ENCODE measurements at places on chromosomes 1 and 21. TPM values are rescaled to one million over a fixed set of nuclear protein-coding genes. Genes with fewer than 3 reads are reported as not detected.

GRCh38 chr1:85623061-85623471 is 42.5 kb downstream of the CCN1 start:
- H3K27me3 ChIP-seq = no peaks in the 10 kb centered on the region
- H3K36me3 ChIP-seq = no peaks in the 10 kb centered on the region
- DNase-seq = peak; percentile 98
- H3K4me1 ChIP-seq = peaks cover 7% of the 10 kb centered on the region

GRCh38 chr1:78383923-78384322 is 106.9 kb upstream of the PTGFR start:
- no peaks in the 10 kb centered on the region for H3K27me3 ChIP-seq
- H3K36me3 ChIP-seq = no peaks in the 10 kb centered on the region
- H3K27ac ChIP-seq = no peak overlapping the region
- H3K4me3 ChIP-seq = no peak overlapping the region
- H3K4me1 ChIP-seq = no peaks in the 10 kb centered on the region

The C4BPA gene
- total RNA-seq = not detected

DNA sequence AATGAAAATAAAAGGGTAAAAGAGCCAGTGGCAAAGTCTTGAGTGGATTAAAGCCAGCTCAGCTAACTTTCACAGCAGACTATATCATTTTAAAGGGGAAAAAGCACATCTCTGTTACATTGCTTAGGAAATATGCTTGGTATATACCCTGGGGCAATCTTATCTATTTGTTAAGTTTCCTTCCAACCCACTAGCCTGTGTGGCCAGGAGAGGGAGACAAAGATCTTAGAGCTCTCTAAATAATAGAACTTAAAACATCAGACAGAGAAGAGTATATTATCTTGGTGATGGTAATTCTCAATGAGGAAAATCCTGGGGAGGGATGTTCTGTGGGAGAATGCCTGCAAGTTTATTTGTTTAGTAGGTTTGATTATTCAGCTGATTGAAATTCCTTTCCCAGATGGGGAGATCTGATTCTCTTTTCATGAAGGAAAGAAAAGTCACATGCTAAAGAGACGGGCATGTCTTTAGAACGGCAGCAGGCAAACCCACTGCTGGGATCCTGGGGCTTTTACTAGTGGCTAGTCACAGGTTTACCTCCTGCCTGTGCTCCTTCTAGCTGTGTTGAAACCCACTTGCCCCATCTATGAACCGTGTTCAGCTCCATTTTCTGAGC is 3.6 kb downstream of the KCNE2 start:
- no peak overlapping the region for H3K27ac ChIP-seq
- H3K4me3 ChIP-seq = no peak overlapping the region
- peak; percentile 74 for DNase-seq
- no peaks in the 10 kb centered on the region for H3K4me1 ChIP-seq
- no peaks in the 10 kb centered on the region for H3K36me3 ChIP-seq

The SPRR4 gene
- not detected for total RNA-seq

DNA sequence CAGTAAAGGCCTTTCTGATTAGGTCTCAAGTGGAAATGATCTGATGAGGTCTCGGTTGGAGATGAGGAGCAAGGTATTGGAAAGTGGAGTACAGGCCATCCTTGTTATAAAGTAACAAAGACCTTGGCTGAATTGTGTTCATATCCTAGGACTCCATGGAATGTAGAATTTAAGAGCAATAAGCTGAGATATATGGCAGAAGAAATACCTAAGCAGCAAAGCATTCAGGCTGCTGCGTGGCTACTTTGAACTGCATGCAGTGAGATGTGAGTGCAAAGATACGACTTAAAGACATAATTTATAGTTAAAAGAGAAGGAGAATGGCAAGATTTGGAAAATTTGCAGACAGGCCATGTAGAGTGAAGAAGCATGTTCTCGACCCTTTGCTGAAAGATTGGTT is 11.2 kb upstream of the XPR1 start:
- H3K27ac ChIP-seq = no peak overlapping the region
- peaks cover 5% of the 10 kb centered on the region for H3K4me1 ChIP-seq
- no peaks in the 10 kb centered on the region for H3K27me3 ChIP-seq
- DNase-seq = no peak

The ATP5PO gene
- 152 TPM for total RNA-seq

- H3K27ac ChIP-seq = peak overlapping the region; percentile 90
- DNase-seq = no peak
- H3K4me1 ChIP-seq = peaks cover 7% of the 10 kb centered on the region
- no peaks in the 10 kb centered on the region for H3K27me3 ChIP-seq
Observed at GRCh38 chr1:156601892-156602291, 613 bp upstream of the GPATCH4 start.

GRCh38 chr1:151639466-151639865 is 27.6 kb downstream of the SNX27 start:
- H3K36me3 ChIP-seq = no peaks in the 10 kb centered on the region
- H3K27me3 ChIP-seq = no peaks in the 10 kb centered on the region
- H3K4me1 ChIP-seq = peaks cover 3% of the 10 kb centered on the region
- peak; percentile 82 for DNase-seq
- H3K27ac ChIP-seq = no peak overlapping the region

GRCh38 chr1:185531838-185532237 is 202.4 kb upstream of the HMCN1 start:
- H3K4me3 ChIP-seq = no peak overlapping the region
- H3K4me1 ChIP-seq = no peaks in the 10 kb centered on the region
- H3K36me3 ChIP-seq = no peaks in the 10 kb centered on the region
- no peak overlapping the region for H3K27ac ChIP-seq
- DNase-seq = no peak

DNA sequence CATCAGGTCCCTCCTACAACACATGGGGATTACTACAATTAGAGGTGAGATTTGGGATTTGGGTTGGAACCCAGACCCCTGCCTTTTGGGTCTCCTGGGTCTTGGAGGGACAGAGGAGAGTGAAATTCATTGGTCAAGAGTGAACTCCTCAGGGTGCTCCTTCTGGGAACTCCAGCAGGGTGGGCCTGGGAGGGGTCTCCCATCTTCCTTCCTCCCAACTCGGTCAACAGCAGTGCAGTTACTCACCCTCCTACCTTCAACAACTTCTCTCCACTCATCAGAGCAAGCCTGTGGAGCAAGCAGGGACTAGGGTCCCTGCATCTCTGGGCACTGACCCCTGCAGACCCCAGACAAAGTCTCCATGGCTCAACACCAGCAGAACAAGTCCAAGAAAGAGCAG is 89.3 kb upstream of the TMPRSS2 start:
- no peak overlapping the region for H3K27ac ChIP-seq
- no peaks in the 10 kb centered on the region for H3K36me3 ChIP-seq

DNA sequence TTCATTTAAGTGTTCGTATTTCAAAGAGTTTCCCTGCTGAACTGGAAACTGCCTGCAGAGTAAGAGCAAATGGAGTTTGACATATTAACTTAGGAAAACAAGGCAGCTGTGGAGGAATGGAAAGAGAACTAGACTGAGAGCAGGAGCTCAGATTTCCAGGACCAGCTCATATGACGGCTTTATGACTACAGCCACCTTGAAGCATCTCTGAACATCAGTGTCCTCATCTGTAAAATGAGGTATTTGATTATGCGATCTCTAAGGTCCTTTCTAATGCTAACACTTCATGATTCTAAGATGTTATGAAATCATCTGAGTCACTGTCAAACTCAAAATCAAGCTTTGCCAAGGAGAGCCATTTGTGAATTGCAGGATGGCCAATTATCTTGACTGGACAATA is 112.3 kb downstream of the PRRX1 start:
- DNase-seq = peak; percentile 17
- H3K27me3 ChIP-seq = no peaks in the 10 kb centered on the region
- no peaks in the 10 kb centered on the region for H3K36me3 ChIP-seq

The C1orf94 gene
- total RNA-seq = under 0.01 TPM

DNA sequence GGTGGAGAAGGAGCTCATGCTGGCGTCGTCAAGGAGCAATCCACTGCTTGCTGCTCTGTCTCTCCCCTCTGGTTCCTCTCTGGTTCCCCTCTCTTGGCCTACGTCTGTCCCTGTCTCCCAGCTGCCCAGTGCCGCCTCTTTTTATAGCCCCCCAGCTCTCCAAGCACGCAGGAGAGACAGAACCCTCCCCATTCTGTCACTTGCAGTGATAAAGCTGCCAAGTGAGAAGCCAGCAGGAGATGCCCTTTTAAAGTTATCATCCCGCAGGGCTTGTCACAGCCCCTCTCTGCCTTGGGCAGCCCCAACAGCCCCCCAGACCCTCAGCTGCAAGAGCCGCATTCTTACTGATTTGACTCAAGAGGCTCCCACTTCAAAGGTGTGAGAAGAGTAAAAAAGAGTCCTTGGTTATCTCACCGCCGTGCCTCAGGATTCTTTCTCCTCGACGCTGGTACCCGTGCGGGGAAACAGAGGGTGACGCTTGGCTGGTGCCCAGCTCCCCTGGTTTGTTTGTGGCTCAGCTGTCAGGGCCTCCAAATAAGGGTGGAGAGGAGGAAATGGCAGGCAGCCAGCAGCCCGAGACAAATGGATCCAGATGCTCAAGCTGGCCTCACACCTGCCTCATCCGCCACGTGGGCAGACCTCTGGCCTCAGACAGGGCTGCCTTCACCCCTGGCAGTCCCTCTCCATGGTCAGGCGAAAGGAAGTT is at the start of gene NPPA:
NPPA (minus strand) TSS at position 117 of the 706 bp plus-strand sequence; CDS start at position 18, 99 bp downstream.
- H3K4me3 ChIP-seq = no peak within 1 kb of the TSS
- H3K27ac ChIP-seq = no peak within 1 kb of the TSS
- no peaks in the 10 kb centered on the region for H3K27me3 ChIP-seq
- no peaks in the 10 kb centered on the region for H3K4me1 ChIP-seq
- peak; percentile 29 for DNase-seq
- H3K36me3 ChIP-seq = peaks cover 12% of the 10 kb centered on the region

Measured in fibroblast of lung (primary cell).